ENCODE measurements at places on chromosomes 6 and 20.

- no peak for DNase-seq
Observed at GRCh38 chr20:62336329-62336728, 30.8 kb downstream of the LAMA5 start.

- DNase-seq, result no peak
Observed at GRCh38 chr6:87699576-87699975, 2.5 kb downstream of the AKIRIN2 start.

DNA sequence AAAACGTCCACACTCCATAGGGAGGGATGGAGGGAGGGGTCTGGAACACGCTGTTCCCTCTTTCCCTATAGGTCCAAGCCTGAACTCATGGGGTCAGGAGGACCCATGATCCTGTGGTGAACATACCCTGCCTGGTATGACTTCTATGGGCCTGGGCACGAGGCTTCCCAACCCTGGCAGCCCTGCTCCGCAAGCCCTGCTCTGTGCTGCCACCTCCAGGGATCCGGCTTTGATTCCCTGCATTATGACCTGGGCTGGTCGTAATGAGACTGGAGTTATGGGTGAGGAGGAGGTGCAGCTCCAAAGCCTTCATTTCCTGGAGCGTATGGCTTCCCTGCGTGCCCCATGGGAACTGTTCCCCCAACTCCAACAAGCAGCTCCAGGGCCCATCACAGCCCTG lies 54.9 kb downstream of the CDH22 start:
- DNase-seq, result no peak

- DNase-seq, result no peak
Observed at GRCh38 chr6:85078058-85078457, 313.7 kb upstream of the TBX18 start.

GRCh38 chr6:105780146-105780860 lies 305.8 kb upstream of the PRDM1 start:
- no peak for DNase-seq

GRCh38 chr6:33683051-33683571 lies 28.4 kb downstream of the UQCC2 start:
- DNase-seq, result no peak

- no peak for DNase-seq
Observed at GRCh38 chr6:64224819-64225218, 589.2 kb downstream of the PHF3 start.

DNA sequence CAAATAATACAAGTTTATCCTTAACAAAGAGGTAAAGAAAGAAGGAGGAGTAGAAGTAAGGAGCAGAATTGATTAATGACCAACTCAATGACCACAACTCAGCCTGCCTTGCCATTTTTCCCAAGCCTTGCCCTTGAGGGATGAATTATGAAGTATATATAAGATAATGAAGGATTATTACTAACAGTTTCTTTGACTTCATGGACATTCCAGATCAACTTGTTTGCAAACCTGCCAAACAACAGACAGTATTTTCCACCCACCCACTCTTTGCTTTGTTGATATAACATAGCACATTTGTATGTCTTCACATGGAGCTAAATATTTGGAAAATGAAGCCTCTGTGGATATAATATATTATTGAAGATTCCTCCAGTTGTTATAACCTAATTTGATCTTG lies 9.9 kb upstream of the C6orf141 start:
- DNase-seq, result no peak

GRCh38 chr6:126302191-126302590 lies 37.7 kb upstream of the CENPW start:
- no peak for DNase-seq

GRCh38 chr20:47926731-47927130 lies 141.4 kb upstream of the SULF2 start:
- no peak for DNase-seq

DNA sequence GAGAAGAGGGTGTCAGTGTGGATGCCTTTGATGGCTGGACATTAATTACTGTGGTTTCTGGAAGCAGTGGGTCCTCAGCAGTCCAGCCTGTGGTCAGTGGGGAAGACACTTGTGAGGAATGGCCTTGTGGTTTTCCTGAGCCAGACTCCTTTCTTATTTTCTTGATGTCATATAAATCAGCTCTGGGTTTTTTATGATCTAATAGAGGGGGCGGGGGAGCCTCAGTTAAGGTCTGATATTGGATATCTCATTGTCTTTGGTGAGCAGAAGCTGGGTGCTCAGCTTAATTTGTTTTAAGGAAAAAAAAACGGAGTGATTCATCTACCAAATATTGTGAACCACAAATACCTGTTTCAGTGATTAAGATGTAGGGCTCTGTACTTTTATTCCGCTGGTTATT lies 62.1 kb downstream of the OTOR start:
- DNase-seq, result no peak

- DNase-seq, result no peak
Observed at GRCh38 chr6:137754866-137755265, 112.2 kb upstream of the TNFAIP3 start.

All from SW 1271 (cell line).